Midbrain (tissue), 1 donor: ENCODE measurements at places on chromosomes 1 and 21.

DNA sequence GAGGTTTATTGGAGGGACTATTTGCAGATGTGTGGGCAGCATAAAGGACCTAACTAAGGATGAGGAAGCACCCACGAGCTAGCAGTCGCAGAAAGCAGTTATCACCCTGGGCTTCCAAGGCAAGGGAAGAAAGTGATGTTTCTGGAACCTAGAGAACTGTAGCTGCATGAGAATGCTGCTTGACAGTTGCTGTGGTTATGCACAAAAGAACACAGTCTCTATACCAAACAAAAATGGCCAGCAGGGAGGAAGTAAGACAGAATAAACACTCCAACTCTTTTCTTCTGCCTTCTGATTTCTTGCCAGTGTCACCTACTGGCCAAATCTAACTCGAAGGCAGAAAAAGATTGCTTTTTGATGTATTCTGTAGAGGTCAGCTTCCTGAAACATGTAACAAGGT lies 190.2 kb downstream of the RASAL2 start:
- DNase-seq, result no peak

DNA sequence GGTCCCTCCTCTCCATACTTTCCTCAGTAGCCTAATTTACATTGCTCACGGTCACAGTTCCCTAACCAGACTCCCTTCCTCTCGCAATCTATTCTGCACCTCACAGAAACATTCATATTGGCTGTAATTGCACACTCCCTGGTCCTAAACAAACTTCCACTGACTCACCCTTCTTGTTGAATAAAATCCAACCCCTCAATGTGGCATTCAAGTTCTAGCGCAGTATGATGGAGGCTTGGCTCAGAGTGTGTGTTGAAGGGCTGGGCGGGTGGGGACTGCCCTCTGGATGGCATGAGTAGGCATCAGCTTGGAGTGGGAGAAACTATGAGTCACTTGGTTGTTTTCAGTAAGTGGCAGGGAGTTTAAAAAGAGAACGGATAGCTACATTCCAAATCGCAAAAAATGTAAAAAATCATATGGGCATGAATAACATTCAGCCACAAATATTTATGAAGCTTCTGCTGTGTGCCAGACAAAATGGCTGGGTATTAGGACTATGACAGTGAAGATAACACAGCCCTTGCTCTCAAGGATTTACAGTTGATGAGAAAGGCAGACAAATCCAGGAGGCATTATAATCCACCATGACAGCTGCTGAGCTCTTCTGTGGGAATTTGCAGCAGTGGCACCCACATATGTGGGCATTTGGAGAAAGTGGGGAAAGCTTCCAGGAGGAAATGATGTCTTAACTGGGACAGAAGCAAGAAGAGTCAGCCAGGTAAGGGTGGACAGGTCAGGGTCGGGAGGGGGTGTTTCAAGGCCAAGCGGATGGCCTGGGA lies 42.2 kb upstream of the LYST start:
- DNase-seq, result no peak

GRCh38 chr1:70327306-70328076 lies 27.0 kb downstream of the ANKRD13C start:
- no peak for DNase-seq

DNA sequence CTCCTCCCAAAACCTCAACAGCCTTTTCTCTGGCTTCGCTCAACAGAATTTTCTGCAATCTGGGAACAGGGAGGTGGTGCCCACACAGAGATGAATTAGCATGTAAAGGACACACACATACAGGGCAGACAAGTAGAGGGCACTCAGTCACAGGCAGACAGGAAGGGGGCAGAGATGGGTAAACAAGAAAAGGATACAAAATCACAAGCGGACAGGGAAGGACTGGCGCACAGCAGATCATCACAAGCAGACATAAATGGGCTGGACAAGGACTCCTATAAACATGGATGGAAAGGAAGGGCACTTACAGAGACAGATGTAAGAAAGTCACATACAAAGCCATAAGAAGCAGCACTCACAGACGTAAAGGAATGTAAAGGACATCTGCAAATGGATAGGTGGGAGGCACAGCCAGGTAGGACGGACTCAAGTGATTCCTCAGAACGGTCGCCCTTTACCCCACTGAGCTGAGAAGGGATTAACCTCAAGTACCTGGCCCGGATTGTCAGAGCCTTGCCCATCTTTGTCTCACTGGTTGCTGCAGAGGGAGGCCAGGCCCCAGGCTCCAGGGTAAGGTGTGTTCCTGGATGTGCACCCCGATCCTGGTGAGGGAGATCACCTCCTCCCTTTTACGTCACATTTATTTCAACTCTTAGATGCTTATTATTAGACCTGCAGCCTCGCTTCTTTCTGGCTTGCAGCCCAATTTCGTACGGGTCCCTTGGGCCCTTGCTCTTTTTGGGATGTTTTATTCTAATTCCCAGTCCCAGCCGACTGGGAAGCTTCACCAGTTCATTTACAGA lies 836 bp upstream of the PRCC start:
- DNase-seq, result peak; percentile 33

DNA sequence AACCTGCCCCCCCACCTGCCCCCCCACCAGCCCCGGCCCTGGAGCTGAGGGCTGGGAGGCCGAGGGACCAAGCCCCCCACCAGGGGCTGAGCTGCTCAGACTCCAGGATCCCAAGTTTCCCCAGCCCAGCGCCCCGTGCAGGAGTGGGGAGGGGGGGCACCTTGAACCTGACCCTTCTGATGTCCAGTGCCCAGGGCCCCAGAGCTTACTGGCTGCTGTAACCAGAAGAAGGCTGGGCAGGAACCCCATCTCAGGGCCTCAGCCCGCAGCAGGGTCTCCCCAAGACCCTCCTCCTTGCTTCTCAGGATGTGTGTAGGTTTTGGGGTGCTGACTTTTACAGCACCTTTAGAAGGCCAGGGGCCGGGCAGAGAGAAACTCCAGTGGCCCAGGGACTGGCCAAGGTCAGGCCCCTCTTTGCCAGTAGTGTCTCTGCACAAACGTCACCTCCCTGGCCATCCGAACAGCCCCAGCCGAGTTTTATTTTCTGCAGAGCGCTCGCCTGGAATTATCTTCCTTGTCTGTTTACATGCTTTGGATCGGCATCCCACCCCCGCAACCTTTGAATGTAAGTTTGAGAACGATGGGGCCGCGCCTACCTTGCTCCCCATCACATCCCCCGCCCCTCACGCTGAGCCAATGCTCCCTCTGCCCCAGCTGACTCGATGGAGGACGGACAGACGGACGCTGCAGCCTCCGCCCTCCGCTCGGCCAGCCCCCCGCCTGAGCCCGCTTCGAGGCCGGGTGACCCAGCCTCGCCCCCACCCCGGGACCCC lies 70.1 kb upstream of the CASZ1 start:
- DNase-seq, result no peak

DNA sequence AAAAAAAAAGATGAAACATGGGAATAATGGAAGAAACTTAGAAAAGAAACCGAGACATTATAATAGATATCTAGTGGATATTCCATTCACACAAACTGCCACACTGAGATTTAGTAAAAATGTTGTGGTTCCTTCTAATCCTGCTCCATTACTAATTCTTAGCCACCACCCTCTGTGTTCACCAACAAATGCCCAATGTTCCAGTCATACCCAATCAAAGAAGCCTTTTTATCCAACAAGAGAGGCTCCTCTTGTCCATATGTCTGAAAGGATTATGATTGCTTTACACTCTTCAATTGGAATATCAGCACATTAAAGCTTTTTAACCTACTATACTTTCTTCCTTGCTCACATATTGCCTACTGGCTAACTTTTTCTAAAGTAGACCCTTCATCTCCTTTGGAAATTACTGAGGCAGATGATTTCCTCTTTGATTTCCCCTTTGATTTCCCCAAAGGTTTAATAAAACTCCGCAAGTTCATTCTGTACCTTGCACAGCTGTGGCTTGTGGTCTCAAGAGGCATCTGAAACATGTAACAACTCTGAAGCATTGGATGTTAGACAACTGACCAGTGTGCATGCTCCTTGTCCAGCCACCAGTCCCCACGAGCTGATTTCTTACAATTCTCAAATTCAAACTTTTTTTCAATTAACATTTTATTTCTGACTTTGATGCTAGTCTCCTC lies 305.6 kb upstream of the LYPLAL1 start:
- no peak for DNase-seq

DNA sequence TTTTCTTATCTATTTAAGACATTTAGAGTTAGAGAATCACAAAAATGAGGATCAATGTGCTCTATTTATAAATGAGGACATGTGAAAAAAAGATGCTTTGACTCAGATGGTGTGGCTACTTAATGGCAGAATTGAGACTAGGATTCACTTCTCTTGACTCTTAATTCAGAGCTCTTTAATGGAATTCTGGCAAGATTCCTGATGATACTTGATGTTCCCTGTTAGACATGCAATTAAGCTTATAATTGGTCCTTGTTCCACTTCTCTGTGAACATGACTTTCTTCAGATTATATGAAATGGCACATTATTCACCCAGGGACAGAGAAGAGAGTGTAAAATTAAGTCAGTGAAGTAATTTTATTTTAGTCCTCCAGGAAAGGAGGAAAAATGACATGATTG lies 165.3 kb downstream of the LRRC7 start:
- DNase-seq, result no peak

GRCh38 chr1:46278807-46279206 lies 24.6 kb downstream of the LRRC41 start:
- no peak for DNase-seq

DNA sequence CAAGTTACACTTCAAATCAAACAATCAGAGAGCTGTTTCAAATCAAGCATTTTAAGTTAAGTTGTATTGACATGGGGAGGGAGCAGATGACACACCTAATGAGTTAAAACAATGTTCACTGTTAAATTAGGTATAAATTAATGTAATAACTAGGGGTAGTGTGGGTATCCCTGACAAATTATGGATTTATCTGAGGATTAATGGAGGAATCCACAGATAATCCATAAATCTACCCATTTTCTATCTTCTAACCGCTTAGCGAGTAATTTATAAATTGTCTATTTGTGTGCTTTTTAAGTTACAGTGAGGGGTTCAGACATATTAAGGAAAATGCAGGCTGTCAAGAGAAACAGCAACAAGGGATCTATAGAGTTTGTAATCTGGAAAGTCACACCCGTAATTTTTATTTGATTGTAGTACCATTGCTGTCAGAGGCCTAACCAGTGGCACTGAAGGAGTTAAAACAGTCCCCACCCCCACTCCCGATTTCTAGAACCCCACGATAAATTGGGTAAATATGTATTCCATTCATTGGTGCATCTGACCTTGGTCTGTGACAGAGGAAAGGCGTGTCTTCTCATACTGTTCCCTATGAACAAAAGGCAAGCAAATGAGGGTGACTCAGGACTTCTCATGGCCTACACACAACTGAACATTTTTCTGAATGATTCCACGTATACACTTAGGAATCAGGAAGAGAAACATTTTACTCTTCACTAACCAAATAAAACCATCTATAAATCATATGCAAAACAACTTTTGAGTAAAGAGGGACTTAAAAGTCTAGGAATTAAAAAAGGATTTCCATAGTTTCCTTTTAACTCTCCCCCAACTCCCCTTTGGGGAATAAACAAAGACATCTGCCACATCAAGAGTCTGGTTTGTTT lies 7.4 kb downstream of the IRF2BP2 start:
- DNase-seq, result peak; percentile 39

GRCh38 chr1:215539803-215540570 lies 27.1 kb upstream of the KCTD3 start:
- no peak for DNase-seq

DNA sequence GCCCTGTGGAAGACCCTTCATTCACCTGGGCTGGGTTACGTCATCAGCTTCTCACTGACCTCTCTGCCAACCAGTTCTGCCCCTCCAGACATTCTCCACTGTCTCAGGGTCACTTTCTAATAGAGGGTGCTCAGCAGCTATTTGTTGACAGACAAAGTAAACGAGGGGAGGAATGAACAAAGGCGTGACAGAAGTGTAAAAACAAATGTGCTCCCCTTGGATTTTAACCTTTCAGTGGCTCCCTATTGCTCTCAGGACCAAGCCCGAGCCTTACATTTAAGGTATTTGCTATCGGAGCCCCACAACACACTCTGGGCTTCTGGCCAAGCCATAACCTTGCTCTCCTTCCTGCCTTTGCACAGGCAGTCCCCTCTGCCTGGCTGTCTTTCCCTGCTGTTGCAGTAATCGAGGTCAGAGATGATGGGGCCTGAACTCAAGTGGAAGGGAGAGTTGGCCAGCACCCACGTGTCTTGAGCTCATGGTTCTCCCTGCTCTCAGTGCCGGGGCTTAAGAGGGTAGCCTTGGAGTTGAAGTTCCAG lies 9.3 kb upstream of the MARCKSL1 start:
- DNase-seq, result no peak

- no peak for DNase-seq
These were observed 59.9 kb downstream of the WARS2 start for GRCh38 chr1:119080586-119080985.

GRCh38 chr1:212495766-212496494 lies 63.2 kb downstream of the NENF start:
- DNase-seq, result no peak

GRCh38 chr1:1330366-1331067 lies 563 bp upstream of the TAS1R3 start:
- DNase-seq, result no peak

GRCh38 chr1:167229719-167230385 lies 9.2 kb downstream of the POU2F1 start:
- DNase-seq, result no peak
